NCI-H2081 treated with DMSO at 0.1 percent for 48 hours (cell line): ENCODE measurements at places on chromosomes 16 and 17.

DNA sequence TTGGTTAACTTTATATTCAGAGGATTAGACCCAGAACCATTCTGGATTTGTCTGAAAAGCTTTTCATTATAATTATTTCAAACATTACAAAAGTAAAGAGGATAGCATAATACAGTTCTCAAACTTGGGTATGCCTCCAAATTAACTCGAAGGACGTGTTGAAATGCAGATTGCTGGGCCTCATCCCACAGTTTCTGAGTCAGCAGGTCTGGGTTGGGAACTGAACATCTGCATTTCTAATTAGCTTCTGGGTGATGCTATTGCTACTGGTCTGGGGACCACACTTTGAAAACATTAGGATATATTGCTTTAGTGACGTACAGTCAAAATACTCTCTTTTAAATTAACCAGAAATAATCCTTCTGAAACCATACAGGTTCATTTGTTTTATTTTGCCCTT, 10.0 kb downstream of the TPPP3 start:
- DNase-seq, result no peak

DNA sequence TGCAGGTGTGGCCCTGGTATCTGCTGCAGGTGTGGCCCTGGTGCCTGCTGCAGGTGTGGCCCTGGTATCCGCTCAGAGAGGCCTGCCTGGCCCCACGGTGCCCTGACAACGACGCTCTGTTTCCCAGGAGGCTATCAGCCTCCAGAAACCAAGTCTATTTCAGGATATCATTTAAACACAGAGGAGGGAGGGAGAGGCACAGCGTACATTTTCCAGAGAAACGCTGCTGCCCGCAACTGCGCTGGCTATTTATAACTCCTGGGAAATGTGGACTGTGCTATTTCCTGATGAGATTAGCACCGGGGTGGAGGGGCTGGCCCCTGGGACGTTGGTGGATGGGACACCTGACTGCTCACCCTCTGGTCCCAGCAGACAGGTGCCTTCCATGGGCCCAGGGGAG, 22.5 kb downstream of the TIMM22 start:
- DNase-seq, result no peak

GRCh38 chr16:86364653-86365380, 145.5 kb upstream of the FOXF1 start:
- no peak for DNase-seq

DNA sequence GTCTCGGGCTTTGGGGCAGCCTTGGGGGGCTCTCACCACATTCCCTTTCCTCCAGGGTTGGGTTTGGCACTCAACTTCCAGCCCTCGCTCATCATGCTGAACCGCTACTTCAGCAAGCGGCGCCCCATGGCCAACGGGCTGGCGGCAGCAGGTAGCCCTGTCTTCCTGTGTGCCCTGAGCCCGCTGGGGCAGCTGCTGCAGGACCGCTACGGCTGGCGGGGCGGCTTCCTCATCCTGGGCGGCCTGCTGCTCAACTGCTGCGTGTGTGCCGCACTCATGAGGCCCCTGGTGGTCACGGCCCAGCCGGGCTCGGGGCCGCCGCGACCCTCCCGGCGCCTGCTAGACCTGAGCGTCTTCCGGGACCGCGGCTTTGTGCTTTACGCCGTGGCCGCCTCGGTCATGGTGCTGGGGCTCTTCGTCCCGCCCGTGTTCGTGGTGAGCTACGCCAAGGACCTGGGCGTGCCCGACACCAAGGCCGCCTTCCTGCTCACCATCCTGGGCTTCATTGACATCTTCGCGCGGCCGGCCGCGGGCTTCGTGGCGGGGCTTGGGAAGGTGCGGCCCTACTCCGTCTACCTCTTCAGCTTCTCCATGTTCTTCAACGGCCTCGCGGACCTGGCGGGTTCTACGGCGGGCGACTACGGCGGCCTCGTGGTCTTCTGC, 8.4 kb downstream of the SLC16A3 start:
- DNase-seq, result no peak

DNA sequence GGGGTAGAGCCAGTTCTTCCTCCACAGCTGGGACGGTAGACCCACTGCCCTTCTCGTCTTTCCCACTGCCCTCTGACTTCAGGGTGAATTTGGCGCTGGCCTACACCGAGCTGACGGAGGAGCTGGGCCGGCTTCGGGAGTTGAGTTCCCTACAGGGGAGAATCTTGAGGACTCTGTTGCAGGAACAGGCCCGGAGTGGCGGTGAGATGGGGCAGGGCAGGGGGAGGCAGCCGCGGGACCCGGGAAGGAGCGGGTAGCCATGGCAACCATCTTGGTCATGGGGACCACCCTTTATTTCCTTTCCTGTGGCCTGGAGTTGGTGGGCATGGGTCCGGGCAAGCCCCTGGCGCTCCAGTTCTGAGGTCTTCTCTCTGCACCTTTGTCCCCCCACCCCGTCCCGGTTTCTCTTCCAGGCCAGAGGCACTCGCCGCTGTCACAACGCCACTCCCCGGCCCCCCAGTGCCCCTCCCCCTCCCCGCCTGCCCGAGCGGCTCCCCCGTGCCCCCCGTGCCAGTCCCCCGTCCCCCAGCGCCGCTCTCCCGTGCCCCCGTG, 14.4 kb downstream of the TBKBP1 start:
- DNase-seq, result no peak
